Pons (tissue), 1 donor: ENCODE measurements at places on chromosomes 6 and 20.

- no peak for DNase-seq
These were observed 65.0 kb downstream of the ZFAND3 start for GRCh38 chr6:37884548-37884947.

DNA sequence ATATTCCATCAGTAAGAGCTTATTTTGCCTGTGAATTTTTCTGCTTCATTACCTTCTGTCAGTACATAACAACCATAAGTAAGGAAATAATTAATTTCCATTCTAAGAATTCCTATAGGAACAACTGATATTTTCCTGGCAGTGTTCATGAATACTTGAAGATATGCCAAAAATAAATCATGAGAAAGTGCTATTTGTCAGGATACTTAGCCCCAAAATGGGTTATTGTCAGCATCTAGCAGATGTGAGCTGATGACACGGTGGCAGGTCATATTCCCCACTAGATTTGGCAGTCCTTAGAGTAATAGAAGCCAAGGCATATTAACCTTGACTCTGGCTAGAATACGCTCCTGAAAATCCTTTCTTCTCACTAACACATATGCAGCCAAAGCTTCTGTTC lies 43.2 kb upstream of the CRISP1 start:
- DNase-seq, result no peak

- DNase-seq, result no peak
These were observed 16.3 kb upstream of the SMAP1 start for GRCh38 chr6:70651326-70651905.

GRCh38 chr20:46963758-46964617 lies 69.3 kb downstream of the EYA2 start:
- no peak for DNase-seq

DNA sequence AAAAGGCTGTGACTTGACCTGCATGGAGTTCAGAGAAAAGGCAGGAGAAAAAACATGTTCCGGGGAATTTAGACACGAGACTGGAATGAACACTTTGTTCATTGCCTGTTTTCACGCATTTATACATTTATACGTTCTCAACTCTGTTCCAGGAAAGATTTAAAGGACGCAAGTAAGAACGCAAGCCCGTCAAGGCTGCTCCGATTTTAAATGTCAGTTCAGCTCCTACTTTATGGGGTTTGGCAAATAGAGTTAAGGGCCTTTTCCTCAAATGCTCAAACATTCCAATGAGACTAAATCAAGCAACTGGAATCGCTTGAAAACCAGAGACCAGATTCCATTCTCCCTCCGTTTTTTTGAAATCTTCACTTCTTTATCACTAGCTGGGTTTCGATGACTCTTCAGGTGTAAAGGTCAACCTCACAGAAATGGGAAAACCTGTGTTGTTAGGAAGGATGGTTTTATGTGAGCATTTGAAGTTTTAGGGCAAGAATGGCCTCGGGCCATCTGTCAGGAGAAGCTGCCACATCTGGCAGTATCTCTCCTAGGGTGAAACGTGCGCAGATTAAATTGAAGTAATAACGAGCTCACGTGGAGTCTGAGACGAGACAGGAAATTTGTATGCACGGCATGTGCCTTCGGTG lies 24.9 kb downstream of the TTLL2 start:
- no peak for DNase-seq

- DNase-seq, result no peak
These were observed 392.0 kb upstream of the FLRT3 start for GRCh38 chr20:14729390-14729789.

DNA sequence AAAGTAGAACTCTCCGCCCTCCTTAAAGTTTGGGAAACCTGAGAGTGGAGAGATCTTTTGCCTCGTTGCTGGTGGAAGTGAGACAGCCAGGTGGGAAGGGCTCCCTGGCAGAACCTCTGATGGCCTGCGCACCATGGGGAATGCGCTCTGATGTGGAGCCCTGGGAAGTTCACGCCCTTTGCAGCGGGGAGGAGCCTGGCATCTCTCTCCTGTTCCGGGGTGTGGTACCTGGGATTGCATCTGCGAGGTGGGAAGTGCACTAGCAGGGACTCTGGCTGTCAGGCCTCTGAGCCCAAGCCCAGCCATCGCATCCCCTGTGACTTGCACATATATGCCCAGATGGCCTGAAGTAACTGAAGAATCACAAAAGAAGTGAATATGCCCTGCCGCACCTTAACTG lies 159.8 kb downstream of the AKAP7 start:
- DNase-seq, result no peak

DNA sequence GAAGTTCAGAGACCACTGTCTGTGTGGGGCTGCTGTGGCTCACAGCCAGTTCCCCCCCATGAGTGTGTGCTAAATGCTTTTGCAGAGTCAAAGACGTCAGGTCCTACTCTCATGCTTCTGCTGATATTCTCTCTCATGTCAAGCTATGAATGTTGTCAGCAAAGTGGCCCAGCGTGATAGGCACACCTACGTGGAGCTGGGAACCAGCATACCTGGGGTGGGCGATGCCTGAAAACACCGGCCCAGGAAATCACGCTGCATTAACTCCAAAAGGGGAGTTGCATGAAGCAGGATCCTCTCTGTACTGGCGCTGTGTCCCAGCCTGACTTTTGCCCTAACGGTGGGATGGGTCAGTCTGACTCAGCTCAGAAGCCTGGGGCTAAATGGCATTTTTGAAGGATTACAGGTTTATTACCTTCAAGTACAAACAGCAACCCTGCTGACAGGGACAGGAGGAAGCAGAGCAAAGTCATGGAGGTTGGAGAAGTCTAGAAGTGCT lies 9.0 kb upstream of the MRPS10 start:
- no peak for DNase-seq

DNA sequence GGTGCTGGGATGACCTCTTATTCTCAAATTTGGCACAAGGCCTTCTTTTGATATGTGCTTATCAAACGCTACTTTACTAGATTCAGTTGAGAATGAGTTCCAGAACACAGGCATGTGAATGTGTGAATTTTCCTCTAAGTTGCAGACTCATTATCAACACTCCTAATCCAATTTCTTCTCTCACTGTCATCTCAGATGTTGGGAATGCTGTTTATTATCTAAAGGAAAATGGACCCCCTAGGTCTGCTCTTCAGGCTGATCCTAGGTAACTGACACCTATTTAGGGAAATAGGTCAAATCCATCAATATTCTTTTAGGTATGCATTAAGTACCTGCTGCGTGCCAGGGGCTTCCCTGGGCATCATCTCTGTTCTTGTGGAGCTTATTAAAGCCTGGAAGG lies 215.0 kb upstream of the NOX3 start:
- no peak for DNase-seq

DNA sequence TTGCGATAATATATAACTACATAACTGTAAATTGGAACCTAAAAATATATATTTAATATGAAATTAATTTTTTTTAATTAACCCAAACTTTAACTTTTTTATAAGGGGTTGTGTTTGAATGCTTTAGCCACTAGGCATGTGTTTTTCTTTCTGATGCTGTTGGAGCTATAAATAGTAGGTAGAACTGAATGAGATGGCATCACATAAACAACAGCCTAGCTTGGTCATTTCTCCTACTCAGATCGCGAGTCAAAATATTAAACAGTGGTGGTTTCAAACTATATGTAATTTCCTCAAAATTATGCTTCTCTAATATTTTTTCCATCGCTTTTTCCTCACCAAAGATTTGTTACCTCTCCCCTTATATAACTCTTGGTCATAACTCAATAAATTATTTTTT lies 243.2 kb downstream of the ARID1B start:
- peak; percentile 40 for DNase-seq

DNA sequence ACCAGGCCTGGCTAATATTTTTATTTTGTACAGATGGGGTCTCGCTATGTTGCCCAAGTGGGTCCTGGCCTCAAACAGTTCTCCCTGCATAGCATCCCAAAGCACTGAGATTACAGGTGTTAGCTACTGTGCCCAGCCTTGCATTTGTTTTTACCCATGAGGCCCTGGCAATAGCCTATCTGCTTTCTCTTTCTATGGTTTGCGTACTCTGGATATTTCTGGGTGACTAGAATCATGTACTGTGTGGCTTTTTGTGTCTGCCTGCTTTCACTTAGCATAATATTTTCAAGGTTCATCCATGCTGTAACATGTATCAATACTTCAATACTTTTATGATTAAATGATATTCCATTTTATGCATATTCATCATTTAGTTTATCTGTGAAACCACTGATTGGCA lies 451.7 kb downstream of the GRIK2 start:
- DNase-seq, result no peak

DNA sequence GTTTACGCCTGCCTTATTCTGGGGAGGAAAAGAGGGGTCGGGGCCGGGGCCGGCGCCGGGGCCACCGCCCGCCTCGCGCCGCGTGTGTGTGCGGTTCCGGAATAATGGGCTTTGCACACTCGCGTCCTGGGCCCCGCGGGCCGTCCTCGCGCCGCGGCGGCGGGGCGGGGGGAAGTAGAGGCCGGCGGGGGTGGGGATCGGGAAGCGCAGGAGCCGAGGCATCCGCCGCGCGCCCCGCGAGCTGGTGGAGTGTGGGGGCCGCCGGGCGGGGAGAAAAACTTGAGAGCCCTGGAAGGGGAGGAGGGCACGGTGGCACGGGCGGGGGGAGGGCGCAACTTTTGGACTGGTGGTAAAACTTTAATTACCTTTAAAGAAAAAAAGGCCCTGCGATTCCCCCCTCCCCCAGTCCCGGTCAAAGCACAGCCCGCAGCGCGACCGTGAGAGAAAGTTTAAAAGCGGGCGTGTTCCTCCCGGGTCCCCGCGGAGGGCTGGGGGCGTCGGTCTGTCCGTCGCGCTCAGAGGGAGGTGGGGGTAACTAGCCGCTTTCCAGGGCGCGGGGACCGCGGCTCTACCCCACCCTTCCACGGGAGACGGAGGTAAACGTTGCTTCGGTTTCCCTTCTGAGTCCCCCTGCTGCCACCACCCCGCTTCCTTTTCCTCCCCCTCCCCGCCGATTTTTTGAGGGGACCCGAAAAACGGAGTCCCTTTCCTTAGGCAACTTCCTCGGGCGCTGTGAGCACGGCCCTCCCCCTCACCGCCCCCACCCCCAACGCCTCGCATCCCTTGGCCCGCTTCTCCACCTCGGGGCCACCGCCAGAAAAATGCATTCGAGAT lies 1.9 kb downstream of the L3MBTL3 start:
- DNase-seq, result no peak

DNA sequence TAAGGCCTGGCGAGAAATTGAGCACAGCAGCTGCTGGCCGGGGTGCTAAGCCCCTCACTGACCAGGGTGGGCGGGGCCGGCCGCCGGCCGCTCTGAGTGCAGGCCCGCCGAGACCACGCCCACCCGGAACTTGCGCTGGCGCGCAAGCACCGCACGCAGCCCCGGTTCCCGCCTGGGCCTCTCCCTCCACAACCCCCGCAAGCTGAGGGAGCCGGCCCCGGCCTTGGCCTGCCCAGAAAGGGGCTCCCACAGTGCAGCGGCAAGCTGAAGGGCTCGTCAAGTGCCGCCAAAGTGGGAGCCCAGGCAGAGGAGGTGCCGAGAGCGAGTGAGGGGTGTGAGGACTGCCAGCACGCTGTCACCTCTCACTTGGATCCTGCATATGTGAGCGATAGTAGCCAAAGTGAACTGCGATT lies 251.2 kb downstream of the GJA1 start:
- no peak for DNase-seq

DNA sequence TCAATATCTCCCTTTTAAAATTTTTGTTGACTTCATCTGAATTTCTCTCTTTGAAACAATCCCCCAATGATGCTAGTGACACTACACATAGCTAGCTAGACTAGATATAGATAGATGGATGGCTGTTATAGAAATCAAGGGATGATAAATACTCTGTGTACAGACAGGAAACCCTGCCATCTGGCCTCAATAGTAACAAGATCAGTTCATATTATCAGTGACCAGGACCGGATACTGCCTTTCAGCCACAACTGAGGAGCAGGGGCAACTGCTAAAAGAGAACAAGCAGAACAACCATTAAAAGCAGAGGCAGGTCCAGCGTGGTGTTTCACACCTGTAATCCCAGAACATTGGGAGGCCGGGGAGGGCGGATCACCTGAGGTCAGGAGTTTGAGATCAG lies 118.3 kb upstream of the FAM184A start:
- no peak for DNase-seq

GRCh38 chr6:14467591-14467990 lies 350.0 kb downstream of the CD83 start:
- no peak for DNase-seq

DNA sequence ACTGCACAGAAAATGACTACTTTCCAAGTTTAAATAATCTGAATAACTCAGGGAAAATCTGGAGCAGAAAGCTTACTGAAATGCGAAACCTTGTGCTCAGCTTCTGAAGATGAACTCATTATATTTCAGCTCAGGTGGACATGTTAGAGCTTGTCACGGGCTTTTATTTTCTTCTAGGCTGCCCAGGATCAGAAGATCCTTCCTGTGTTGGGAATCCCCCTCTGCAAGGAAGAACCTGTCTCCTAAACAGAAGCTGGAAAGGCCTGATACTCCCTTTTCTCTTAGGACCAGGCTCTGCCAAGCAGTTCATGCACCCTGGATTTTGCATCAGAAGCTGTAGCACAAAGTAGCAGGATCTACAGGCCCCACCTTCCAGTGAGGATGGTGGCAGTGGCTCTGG lies 5.1 kb upstream of the SLC2A12 start:
- DNase-seq, result no peak

DNA sequence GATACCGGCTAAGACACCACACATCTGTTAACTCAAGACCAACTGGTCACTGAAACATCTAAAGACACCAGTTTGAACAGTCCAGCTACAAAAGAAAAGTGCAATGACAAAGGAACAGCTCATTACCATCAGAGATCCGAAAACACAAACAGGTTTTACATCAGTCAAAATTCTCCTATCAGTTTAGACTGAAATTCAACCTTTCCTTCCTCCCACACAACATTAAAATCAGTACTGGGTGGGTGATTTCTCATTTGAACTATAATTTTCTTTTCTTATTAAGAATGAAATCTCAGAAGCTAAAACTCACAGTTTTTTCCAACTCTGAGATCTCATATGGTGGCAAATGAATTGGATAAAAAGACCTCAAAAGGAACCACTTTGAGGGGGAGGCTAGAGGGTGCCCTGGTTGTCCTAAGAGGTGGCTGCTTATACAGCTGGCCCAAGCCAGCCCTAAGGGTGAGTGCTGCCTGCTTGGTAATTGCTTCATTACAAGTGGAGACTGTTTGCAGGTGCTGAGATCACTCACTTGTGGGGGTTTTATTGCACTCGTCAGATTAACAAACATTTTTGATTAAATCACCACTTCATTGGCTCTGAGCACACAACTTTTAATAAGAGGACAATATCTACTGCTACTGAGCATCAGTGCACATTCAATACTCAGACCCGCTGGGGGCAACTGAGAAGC lies 4.3 kb downstream of the CCDC167 start:
- no peak for DNase-seq
